ENCODE measurements at places on chromosomes 5 and 9.

DNA sequence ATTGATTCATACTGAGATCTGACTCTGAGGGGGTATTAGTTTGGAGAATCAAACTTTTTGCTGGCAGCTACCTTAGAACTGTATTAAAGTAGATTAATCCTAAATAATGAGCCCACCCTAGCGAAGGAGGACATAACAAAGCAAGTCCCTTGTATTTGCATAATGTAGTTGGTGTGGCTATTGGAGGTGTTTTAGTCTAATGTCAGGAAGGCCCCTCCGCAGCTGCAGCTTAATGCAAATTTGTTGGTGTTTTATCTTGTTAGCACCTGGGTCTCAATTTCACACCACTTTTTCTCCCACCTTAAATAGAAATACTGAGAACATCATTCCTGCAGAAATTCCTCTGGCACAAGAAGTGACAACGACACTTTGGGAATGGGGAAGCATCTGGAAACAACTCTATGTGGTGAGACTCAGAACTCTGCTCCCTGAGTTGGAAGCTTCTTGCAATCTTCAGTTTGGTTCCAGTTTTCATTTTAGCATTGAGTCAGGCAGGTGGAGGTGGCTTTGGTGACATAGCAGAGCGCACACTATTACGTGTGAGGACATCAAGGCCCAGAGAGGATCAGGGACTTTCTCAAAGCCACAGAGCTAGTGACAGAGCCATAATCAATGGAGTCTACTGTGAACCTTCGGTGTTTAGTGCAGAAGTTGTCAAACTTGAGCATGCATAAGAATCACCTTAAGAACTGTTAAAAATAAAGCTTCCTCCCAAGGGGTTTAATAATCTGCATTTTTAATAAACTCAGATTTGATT is 33.9 kb downstream of the DOCK2 start:
- no peak for DNase-seq

- DNase-seq, result no peak
These were observed 65.7 kb upstream of the EIF4EBP3 start for GRCh38 chr5:140481758-140482157.

GRCh38 chr5:171965745-171966144 is 40.7 kb downstream of the FBXW11 start:
- no peak for DNase-seq

DNA sequence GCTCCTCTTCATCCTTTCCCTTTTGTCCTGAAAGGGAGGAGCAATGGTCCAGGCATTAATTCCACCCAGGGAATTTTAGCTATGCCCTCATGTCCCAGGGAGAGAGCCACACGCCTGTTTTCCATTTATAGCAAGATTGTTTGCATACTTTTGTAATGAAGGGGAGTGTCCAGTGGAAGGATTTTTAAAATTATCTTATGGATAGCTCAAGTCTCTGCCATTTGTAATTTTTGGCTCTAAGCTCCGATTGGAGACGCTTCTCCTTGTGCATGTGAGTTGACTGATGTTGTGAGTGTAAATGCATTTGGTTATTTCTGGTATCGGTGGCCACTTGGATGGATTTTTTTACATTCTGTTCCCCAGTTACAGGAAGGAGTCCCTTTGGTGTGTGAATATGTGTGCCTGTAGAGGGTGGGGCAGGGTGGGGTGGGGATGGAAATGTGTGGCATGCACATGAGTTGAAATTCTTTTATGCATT is 7.2 kb upstream of the RPL26L1 start:
- no peak for DNase-seq

GRCh38 chr9:78685471-78685870 is 388.5 kb downstream of the PSAT1 start:
- DNase-seq, result no peak

Measured in NCI-H524 (cell line).